COR-L47 (cell line): ENCODE measurements at places on chromosomes 2 and 18.

GRCh38 chr18:48569915-48570264 is 31.1 kb downstream of the CTIF start:
- peak; percentile 70 for DNase-seq

GRCh38 chr2:166610913-166611305 is 116.9 kb upstream of the SCN7A start:
- no peak for DNase-seq

DNA sequence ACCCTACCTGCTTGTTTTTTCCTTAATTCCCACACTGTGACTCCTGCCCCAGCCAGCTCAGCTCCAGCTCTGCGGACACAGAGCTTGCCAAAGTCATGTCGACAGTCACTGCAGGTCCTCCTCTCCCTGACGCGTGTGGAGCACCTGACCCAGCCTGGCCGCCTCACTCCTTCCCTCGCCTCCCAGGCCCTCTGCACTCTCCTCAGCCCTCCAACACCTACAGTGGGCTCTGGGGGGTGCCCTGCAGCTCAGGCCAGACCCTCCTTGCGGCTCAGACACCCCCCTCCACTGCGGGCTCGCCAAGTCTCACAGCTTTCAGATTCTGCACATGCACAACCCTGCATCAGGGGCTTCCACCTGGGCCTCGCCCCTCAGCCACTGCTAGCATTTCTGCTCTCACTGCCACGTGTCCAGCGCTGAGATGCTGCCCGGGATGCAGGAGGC is 68.3 kb downstream of the NDUFA10 start:
- DNase-seq = no peak

DNA sequence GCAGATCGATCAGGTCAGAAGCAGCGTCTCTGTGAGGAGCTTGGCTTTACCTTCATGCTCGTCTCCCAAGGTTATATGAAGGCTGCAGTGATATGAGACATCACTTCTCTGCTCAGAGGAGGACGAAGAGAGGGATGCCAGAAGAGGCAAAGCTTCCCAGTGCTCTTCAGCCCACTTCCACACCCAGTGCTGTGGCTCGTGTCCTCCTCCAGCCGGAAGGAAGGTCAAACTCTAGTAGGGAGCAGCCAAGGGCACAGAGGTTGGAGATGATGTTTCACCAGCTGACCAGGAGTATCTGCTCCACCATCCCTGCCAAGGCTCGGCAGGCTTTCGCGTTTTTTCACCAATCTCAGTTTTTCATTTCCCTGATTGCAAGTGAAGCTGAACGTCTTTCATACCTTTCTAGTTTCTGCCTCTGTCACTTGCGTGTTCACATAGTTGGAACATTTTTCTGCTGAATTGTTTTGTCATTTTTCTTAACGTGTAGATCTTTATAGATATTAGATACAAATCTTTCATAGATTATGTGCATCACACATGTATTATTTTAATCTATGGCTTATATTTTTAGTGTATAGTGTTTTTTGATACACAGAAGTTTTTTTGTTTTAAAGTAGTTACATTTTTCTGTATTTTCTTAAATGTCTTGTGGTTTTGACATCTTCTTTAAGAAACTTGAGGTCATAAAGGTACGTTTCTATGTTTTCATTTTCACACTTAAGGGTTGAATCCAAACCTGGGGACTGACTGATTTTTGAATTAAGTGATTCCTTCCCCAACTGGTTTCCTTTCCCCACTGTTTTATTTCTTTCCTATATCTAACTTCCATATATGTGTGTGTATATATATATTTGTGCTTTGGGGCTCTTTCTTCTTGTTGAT is 23.5 kb upstream of the L3MBTL4 start:
- DNase-seq = no peak

DNA sequence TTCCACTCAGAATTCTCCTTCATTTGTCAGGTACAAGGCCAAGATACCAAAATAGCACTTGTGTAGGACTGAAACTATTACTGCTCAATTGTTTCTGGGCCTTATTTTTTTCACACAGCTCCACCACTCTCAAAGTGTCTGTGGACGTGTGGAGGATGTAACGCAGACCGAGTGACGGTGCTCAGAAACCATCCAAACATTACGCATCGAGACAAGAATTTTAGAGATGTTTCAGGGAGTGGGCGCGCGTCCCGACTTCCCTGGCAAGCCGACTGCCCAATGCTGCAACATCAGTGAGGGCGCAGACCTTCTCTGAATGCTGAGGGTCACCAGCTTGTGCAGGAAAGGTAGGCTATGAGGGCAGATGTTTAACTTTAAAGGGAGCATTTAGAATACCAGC is 108.4 kb downstream of the GATA6 start:
- no peak for DNase-seq

DNA sequence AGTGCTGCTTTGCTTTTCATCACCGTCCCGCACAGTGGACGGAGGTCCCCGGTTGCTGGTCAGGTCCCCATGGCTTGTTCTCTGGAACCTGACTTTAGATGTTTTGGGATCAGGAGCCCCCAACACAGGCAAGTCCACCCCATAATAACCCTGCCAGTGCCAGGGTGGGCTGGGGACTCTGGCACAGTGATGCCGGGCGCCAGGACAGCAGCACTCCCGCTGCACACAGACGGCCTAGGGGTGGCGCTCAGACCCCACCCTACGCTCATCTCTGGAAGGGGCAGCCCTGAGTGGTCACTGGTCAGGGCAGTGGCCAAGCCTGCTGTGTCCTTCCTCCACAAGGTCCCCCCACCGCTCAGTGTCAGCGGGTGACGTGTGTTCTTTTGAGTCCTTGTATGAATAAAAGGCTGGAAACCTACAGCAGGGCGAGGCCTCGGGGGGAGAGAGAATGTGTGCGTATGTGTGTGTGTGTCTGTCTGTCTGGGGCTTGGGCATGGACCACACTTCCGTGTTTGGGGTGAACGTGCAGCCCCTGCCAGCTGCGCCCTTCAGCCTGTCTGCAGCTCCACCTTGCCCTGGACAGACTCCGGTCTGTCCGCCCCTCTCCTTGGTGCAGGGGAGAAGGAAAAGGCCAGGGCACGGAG is 32.3 kb downstream of the GPC1 start:
- no peak for DNase-seq

DNA sequence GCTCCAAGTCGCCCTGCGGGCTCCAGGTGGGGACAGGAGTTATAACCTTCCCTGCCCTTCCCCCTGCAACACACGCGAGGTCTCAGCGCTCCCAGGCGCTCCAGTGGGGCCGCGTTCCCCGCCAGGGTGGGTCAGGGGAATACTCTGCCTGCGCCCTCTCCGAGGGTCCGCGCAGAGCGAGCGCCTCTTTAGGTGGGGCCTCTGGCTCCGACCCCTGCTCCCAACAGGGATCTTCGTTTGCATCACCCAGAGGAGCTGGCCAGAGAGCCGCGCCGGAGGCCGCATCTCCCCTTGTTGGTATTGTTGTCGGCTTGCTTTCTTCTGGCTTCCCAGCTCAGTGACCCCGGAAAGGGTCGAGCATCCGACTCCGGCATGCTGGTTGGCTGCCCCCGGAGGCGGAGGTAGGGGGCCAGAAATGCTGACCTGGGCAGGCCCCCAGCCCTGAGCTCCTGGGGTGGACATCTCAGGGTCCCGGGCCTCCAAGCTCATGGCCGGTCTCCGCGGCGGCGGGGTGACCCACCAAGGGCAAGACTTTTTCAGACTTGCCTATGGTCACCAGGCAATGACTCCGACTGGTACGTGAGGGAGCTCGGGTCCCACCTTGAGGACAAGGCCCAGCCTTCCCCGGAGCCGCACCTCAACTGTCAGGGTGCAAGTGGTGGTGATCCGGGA is 11.2 kb upstream of the EN1 start:
- DNase-seq = no peak

- no peak for DNase-seq
These were observed 258.0 kb downstream of the MYCN start for GRCh38 chr2:16198166-16198912.

DNA sequence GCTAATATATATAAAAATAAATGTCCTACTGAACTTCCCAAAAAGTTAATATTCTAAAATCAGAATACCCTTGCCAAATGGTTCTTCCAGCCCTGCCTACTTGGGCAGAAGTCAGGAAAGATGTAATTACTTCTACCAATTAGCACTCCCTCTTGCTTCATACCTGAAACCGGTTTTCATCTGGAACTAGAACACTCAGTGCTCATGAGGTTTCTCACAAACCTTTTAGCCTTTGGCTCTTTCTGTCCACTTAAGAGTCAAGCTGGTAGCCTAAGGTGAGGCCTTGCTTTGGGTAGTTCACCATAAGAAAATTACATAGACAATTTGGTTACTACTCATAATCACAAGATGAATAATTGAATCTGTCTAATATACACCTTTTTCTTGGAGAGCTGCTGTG is 4.1 kb downstream of the DSG3 start:
- DNase-seq = no peak

GRCh38 chr2:154449951-154450658 is 248.4 kb upstream of the KCNJ3 start:
- DNase-seq = no peak

DNA sequence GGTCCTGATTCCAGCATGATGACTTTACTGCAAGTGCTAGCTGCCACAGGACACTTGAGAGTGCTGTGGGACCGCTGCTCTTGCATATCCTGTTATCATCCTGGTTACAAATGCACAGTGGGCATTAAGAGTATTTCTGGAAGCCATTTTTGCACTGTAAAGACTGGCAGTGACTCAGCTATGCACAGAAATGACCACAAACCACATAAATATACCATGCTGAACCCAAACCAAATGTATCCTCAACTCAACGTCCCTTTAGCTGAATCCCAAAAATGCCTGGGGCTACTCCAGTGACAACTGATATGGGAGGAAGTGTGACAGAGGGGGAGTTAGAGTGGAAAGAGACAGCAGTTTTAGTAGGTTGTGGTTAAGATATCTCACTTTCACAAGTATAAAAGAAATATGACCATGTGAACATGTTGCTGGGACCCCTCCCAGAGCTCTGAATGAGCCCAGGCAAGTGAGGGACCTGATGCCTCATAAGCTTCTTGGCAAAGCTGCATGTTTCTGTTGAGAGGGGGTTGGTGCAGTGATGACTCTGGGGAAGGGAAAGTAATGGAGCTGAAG is 37.3 kb downstream of the RHBDD1 start:
- no peak for DNase-seq

- no peak for DNase-seq
These were observed 245.9 kb upstream of the PXDN start for GRCh38 chr2:1990151-1990589.

- DNase-seq = no peak
These were observed 52.1 kb downstream of the NEMP2 start for GRCh38 chr2:190482451-190482850.

DNA sequence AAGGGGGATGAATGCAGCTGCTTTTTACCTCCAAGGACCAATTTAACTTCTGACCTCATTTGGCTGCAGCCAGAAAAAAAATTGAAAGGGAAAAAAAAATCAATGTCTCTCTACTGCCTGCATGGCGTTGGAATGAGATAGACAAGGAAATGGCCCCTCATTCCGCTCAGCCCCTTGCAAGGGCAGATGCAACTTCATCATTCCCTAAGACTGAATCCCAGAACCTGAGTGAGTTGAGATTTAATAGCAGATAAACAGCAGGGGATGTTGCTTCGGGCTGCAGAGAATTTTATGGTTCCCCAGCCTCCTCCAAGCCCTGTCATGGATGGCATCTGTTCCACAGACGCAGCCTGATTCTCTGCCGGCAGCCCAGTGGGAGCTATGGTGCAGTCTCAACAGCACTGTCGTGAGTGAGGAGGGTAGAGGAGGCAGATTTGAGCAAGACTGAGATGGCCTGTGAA is 49.0 kb downstream of the CAPN13 start:
- no peak for DNase-seq

GRCh38 chr2:69770193-69770702 is 28.3 kb downstream of the ANXA4 start:
- DNase-seq = no peak

DNA sequence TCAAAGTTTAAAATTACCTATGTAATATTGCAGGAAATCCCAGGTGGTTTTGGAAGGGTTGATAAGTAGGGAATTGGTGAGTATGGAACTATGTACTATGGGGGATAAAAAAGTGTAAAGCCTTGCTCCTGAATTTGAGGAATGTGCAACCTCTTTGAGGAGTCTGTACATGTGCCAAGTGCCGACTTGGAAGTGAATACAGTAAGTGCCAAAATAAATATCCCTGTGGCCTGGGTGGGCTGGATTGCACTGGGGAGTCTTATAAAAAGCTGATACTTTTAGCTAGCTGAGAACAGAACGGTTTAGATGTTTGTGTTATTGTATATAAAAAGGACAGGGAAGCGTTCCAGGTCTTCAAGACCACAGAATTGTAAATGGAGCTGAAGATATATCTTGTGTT is 317.1 kb upstream of the LRRTM1 start:
- DNase-seq = no peak

GRCh38 chr2:39171621-39172020 is 50.8 kb upstream of the SOS1 start:
- no peak for DNase-seq

GRCh38 chr2:226427538-226428307 is 371.9 kb downstream of the IRS1 start:
- no peak for DNase-seq
